ENCODE measurements at places on chromosomes 11 and 22. TPM values are rescaled to one million over a fixed set of nuclear protein-coding genes. Genes with fewer than 3 reads are reported as not detected.

DNA sequence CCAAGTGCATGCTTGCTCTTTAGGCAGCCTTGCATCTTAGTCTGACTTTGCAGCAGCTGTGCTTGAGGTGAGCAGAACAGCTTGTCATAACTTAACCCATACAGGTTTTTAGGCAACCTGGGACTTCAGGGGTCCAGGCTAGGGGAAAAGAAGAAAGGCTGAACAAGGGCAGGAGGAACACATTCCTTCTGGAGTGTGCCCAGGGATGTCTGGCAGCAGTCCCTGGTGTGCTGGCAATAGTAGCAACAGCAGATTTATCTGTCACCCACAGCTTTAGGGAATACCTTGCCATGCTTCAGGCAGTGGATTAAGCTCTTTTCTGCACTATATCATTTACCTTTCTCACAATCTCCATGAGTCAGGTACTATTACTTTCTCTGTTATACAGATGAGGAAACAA, 513.0 kb downstream of the RAB38 start:
- H3K4me1 ChIP-seq: no peaks in the 10 kb centered on the region
- H3K4me3 ChIP-seq: no peak overlapping the region
- no peaks in the 10 kb centered on the region for H3K27me3 ChIP-seq
- peak; percentile 25 for DNase-seq
- H3K27ac ChIP-seq: no peak overlapping the region
- no peaks in the 10 kb centered on the region for H3K36me3 ChIP-seq

MS4A7 gene
- total RNA-seq: 0.36 TPM

TRIM49D2 gene
- not detected for total RNA-seq

- no peaks in the 10 kb centered on the region for H3K4me1 ChIP-seq
- no peak for DNase-seq
- no peaks in the 10 kb centered on the region for H3K36me3 ChIP-seq
- no peak overlapping the region for H3K27ac ChIP-seq
These were observed 53.5 kb upstream of the DBX1 start for GRCh38 chr11:20213790-20214189.

- peak; percentile 37 for DNase-seq
- no peak overlapping the region for H3K4me3 ChIP-seq
- no peaks in the 10 kb centered on the region for H3K27me3 ChIP-seq
- no peaks in the 10 kb centered on the region for H3K36me3 ChIP-seq
- H3K4me1 ChIP-seq: peaks cover 6% of the 10 kb centered on the region
These were observed 260.4 kb upstream of the ARHGAP20 start for GRCh38 chr11:110972640-110973039.

FADS3 gene
- 127 TPM for total RNA-seq

DNA sequence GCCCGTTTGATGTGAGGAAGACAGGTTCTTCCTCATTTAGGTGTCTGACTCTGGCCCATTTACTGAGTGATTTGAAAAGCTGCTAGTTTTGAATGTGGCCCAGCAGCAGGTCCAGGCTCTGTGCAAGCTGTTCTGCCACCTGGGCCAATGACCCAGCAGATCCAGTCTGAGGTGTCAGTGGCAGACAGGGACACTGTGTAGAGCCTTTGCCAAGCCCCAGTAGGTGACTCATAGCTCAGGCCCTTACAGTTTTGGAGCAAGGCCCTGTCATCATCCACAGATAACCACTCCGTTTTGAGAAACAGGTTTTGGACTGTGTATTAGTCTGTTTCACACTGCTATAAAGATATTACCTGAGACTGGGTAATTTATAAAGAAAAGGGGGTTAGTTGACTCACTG, 23.9 kb downstream of the TSPAN32 start:
- no peaks in the 10 kb centered on the region for H3K36me3 ChIP-seq
- no peaks in the 10 kb centered on the region for H3K4me1 ChIP-seq
- H3K27ac ChIP-seq: no peak overlapping the region
- peak; percentile 85 for DNase-seq

DNA sequence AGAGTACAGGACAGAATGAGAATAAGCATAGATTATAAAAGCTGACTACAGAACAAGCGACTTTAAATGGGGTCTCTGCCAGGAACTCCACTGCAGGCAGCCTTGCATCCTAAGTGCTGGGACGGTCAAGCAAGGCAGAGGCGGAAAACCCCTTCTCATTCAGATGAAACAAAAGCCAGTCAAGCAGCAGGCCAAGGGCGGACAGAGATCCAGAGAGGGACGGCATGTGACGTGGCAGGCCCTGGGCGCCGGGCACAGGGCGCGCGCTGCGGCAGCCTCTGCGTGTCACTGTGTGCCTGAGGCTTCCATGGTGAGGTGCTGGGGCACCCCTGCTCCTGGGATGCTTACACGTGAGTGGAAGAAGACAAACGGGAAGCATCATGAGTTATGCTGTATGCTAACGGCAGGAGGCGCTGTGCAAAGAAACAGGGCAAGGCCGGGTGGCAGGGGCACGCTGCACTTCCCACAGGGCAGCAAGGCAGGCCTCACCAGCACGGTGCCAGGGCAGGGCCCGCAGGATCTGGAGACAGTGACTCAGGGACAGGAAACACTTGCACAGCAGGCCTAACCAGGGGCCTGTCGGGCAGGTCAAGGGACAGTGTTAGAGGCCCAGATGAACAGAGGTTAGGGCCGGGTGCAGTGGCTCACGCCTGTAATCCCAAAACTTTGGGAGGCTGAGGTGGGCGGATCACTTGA, 6.2 kb downstream of the TOLLIP start:
- DNase-seq: peak; percentile 89
- H3K27ac ChIP-seq: no peak overlapping the region
- peaks cover 11% of the 10 kb centered on the region for H3K36me3 ChIP-seq
- H3K4me3 ChIP-seq: no peak overlapping the region
- H3K27me3 ChIP-seq: no peaks in the 10 kb centered on the region
- peaks cover 11% of the 10 kb centered on the region for H3K4me1 ChIP-seq

DNA sequence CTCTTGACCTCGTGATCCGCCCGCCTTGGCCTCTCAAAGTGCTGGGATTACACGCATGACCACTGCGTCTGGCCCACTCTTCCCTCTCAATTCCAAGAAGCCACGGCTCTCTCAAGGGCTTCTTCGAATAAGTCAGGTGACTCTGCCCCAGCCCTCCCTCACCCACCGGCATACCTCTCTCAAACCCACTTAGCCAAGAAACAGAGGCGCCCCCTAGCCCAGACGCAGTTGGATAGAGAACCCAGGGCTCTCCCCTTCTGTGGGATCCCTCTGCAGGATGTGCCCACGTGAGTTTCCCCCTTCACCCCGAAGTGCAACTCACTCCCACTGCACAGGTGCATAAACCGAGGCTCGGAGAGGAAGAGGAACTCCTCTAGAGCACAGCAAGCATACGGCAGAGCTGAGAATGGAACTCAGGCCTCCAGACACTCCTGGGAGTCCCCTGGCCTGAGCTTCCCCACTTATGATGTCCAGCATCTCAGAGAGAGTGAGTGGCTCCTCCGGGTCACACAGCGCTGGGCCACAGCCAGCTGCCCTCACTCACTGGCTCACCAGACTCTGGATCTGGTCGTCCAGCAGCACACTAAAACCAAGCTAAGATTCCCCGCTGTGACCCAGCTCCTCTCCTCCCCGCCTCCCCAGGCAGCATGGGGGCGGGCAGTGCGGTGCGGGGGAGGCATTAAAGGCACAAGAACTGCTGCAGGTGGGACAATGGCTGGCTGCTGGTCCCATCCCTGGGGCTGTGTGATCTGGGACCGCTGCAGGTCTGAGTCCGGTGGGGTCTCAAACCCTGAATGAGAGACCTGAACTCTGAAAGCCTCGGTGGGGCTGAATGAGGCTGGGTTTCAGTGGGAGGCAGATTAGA, 16.8 kb upstream of the RGL4 start:
- no peak overlapping the region for H3K27ac ChIP-seq
- no peak for DNase-seq
- H3K27me3 ChIP-seq: no peaks in the 10 kb centered on the region
- no peak overlapping the region for H3K4me3 ChIP-seq

DNA sequence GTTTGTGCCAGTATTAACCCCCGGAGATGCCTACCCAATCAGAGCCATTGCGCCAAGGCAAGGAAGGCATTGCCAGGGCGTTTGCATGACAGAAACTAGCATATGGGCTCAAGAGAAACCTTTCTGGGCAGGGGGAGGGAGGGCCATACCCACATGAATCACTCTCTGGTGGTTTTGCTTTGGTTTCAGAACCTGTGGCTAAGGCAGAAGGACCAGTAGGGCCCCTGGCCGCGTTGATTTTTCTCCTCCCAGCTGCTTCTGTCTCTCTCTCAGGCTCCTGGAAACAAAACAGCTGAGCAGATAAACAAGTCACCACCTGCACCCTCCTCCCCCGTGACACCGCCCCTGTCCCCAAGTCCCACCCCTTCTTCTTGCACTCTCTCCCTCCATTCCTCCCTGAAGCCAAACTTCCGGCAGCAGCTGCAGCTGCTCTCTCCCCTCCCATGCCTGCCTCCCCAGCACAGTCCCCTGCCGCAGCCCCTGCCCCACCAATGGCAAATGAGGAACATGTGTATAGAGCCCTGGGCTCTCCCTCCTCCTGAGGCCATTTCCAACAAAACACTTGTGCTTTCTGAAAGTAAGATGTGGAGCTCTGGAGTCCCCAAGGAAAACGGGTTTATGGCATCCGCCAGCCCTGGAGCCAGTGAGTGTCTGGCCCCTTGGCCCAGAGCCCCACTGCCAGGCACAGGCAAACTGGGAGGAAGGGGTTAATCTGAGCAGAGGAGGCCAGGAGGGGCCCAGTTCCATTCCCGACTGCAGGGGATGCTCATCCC, 39.0 kb upstream of the ADA2 start:
- no peaks in the 10 kb centered on the region for H3K27me3 ChIP-seq
- H3K27ac ChIP-seq: no peak overlapping the region
- H3K4me1 ChIP-seq: no peaks in the 10 kb centered on the region

- H3K36me3 ChIP-seq: peaks cover 18% of the 10 kb centered on the region
- H3K4me3 ChIP-seq: no peak overlapping the region
These were observed 28.7 kb downstream of the NPAT start for GRCh38 chr11:108193725-108194124.

- no peaks in the 10 kb centered on the region for H3K36me3 ChIP-seq
- peak; percentile 37 for DNase-seq
- H3K27ac ChIP-seq: no peak overlapping the region
These were observed 20.9 kb downstream of the TP53AIP1 start for GRCh38 chr11:128921793-128922192.

C11orf86 gene
- not detected for total RNA-seq

GRCh38 chr11:70644343-70645060, 246.2 kb downstream of the CTTN start:
- H3K27ac ChIP-seq: no peak overlapping the region
- DNase-seq: peak; percentile 21
- H3K36me3 ChIP-seq: no peaks in the 10 kb centered on the region
- no peaks in the 10 kb centered on the region for H3K4me1 ChIP-seq

DNA sequence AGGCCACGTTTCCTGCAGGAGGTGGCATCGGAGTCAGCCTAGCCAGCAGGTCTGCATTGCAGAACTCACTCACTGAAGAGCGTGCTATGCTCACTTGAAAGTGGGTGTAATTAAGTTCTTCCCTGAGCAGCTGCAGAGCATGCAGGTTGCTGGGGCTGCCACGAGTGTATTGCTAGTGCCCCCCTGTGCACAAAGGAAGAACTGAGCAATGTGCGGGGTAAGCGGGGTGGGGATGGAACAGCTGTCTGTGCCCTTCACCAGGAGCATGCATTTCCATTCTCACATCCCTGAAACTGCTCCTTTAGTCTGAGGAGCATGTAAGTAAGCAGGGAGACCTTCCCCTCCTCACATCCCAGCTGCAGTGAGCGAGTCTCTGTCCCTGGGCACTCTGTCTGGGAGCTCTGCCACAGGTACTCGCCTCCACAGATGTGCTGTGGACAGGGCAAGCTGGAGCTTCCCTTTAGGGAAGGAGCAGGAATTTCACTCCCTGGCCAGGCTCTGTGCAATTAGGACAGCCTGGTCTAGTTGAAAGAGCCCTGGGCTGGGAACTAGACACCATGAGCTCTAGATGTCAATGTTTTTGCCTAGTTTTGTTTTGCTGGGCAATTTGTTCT, 1031.8 kb downstream of the NTM start:
- peaks cover 2% of the 10 kb centered on the region for H3K4me1 ChIP-seq
- H3K27me3 ChIP-seq: peaks cover 34% of the 10 kb centered on the region
- H3K27ac ChIP-seq: no peak overlapping the region
- DNase-seq: peak; percentile 79
- H3K36me3 ChIP-seq: no peaks in the 10 kb centered on the region
- H3K4me3 ChIP-seq: no peak overlapping the region

DNA sequence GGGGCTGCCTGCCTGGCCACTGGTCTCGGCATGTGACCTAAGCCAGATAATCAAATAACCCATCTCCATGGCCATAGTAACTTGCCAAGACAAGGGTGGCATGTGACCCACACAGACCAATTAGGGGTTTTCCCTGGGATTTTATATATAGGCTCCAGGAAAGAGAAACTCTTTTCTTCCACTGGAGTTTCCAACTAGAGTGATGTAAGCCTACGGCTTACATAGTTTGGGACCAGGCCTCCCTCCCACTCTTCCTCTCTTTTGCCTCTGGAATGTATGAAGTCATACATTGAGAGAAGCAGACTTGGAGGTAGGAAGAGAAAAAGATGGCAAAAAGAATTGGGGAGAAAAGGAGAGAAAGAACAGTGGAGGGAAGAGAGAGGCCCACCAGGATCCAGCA, 84.6 kb upstream of the LDLRAD3 start:
- H3K4me3 ChIP-seq: no peak overlapping the region
- DNase-seq: peak; percentile 56
- H3K27ac ChIP-seq: no peak overlapping the region
- H3K36me3 ChIP-seq: no peaks in the 10 kb centered on the region

DNA sequence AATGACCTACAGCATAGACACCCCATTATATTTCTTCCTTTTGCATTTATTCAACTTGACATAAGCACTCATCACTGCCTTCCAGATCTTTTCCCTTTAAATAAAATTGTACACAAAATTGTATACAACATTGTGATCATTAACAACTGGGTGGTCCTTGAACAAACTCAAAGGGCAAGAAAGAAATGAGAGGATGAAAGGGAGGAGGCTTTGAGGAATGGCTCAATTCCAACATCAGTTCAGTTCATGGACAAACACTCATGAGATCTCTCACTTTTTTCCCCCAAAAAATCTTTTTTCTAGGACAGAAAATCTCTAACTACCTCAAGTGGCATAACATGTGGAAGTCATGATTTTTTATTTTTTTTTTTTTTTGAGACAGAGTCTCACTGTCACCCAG, 113.7 kb downstream of the PLEKHA7 start:
- no peak overlapping the region for H3K27ac ChIP-seq
- no peak for DNase-seq
- H3K4me3 ChIP-seq: no peak overlapping the region
- peaks cover 8% of the 10 kb centered on the region for H3K4me1 ChIP-seq

GRCh38 chr11:75867778-75868374, 52.9 kb downstream of the UVRAG start:
- no peaks in the 10 kb centered on the region for H3K4me1 ChIP-seq
- no peak for DNase-seq
- no peaks in the 10 kb centered on the region for H3K36me3 ChIP-seq
- no peak overlapping the region for H3K4me3 ChIP-seq
- H3K27ac ChIP-seq: no peak overlapping the region

OR52H1 gene
- total RNA-seq: 0.29 TPM

- peak; percentile 32 for DNase-seq
- H3K27me3 ChIP-seq: peaks cover 12% of the 10 kb centered on the region
- H3K36me3 ChIP-seq: no peaks in the 10 kb centered on the region
- peaks cover 5% of the 10 kb centered on the region for H3K4me1 ChIP-seq
- no peak overlapping the region for H3K4me3 ChIP-seq
These were observed 15.7 kb downstream of the P2RX3 start for GRCh38 chr11:57353852-57354251.

GRCh38 chr22:33438273-33438672, 380.1 kb upstream of the SYN3 start:
- peaks cover 27% of the 10 kb centered on the region for H3K27me3 ChIP-seq
- H3K4me1 ChIP-seq: peaks cover 9% of the 10 kb centered on the region
- no peaks in the 10 kb centered on the region for H3K36me3 ChIP-seq

Measured in osteoblast (primary cell).